Progenitor cell of endocrine pancreas (in vitro differentiated cells): ENCODE measurements at places on chromosomes 12 and 14. TPM values are rescaled to one million over a fixed set of nuclear protein-coding genes. Genes with fewer than 3 reads are reported as not detected.
A peak's percentile ranks its signal among the peaks of the same experiment; 100 is the strongest.

- no peak overlapping the region for H3K27ac ChIP-seq
- no peaks in the 10 kb centered on the region for H3K4me1 ChIP-seq
- DNase-seq = no peak
- H3K4me3 ChIP-seq = no peak overlapping the region
- no peaks in the 10 kb centered on the region for H3K27me3 ChIP-seq
Measured at GRCh38 chr12:61891632-61892031, 368.6 kb upstream of the USP15 start.

GRCh38 chr12:23686095-23686494 is 263.4 kb downstream of the SOX5 start:
- H3K27ac ChIP-seq = no peak overlapping the region
- no peak for DNase-seq
- no peaks in the 10 kb centered on the region for H3K36me3 ChIP-seq
- no peaks in the 10 kb centered on the region for H3K4me1 ChIP-seq
- H3K27me3 ChIP-seq = no peaks in the 10 kb centered on the region

DNA sequence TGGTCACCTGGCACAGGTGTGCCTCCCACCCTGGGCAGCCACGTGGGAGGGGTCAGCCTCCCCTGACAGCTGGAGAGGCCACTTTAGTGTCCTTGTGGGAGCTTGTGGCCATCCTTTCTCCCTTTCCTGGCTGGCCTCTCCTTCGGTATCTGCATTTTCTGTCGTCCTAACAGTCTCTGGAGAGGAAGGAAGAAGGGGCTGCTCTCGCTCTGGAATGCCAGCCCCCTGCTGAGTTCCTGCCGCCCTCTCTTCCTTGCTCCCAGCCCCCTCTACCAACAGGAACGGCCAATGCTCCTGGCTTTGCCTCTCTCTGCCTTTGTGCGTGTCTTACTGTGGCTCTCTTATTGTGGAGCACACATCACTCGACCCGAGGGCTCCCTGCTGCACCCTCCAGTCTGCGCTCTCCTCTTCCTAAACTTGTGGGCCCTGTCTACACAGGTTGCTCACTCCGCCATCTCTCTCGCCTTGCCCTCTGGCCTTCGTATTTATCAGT is 70.8 kb downstream of the FBXL14 start:
- H3K27ac ChIP-seq = no peak overlapping the region
- H3K4me3 ChIP-seq = no peak overlapping the region
- peaks cover 47% of the 10 kb centered on the region for H3K27me3 ChIP-seq
- H3K4me1 ChIP-seq = peaks cover 11% of the 10 kb centered on the region
- DNase-seq = no peak

DNA sequence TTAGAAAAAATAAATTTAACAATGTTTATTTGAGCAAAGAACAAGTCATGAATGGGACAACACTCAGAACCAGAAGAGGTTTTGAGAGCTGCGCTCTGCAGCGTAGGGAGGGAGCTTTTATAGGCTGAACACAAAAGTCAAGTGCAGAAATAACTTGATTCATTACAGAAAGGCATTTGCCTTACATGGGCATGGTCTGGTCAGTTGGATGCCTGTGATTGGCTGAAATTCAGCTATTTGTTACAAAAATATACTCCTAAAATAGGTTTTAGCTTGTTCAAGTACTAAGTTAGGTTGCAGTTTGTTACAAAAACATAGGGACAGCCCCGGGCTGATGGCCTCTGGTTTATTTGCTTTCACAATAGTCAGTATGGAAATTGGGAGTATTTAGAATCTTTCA is 118.0 kb downstream of the NUAK1 start:
- H3K36me3 ChIP-seq = no peaks in the 10 kb centered on the region
- H3K27ac ChIP-seq = no peak overlapping the region
- H3K4me3 ChIP-seq = no peak overlapping the region

GRCh38 chr14:67513631-67514108 is 19.4 kb upstream of the PLEKHH1 start:
- H3K4me1 ChIP-seq = peaks cover 10% of the 10 kb centered on the region
- peak overlapping the region; percentile 76 for H3K4me3 ChIP-seq
- no peaks in the 10 kb centered on the region for H3K36me3 ChIP-seq
- peaks cover 38% of the 10 kb centered on the region for H3K27me3 ChIP-seq
- no peak for DNase-seq

DNA sequence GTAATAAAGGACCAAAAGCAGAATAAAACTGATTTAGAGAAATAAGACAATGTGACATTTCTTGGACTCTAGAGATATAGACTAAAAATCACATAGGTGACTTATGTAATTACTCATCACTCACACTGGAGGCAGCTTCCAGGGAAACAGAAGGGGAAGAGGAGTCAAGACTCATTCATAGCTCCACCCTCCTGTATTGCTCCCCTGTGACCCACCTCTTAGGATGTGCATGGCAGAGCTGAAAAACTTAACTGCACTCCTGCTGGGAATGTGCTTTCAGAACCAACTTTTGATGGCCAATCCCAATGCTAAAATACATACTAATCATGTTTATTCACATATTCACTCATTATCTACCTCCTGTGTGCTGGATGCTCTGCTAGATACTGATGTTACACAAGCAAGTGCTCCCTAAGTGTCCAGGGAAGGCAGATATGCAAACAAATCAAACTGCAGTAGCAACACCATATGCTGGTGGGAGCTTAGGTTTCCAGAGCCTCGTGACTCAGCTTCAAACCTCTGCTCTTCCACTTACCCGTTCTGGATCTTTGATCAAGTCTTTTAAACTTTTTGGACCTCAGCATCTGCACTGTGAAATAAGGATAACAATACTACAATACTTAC is 316.1 kb downstream of the GALC start:
- no peaks in the 10 kb centered on the region for H3K27me3 ChIP-seq
- no peaks in the 10 kb centered on the region for H3K36me3 ChIP-seq
- no peak for DNase-seq
- H3K4me1 ChIP-seq = no peaks in the 10 kb centered on the region
- H3K4me3 ChIP-seq = no peak overlapping the region

- peaks cover 3% of the 10 kb centered on the region for H3K4me1 ChIP-seq
- no peak for DNase-seq
- no peaks in the 10 kb centered on the region for H3K36me3 ChIP-seq
- H3K27me3 ChIP-seq = peaks cover 49% of the 10 kb centered on the region
- H3K4me3 ChIP-seq = no peak overlapping the region
Measured at GRCh38 chr12:5258926-5259325, 173.0 kb upstream of the NTF3 start.

GRCh38 chr12:95518944-95519343 is 32.3 kb downstream of the USP44 start:
- H3K27me3 ChIP-seq = no peaks in the 10 kb centered on the region
- no peak overlapping the region for H3K27ac ChIP-seq
- H3K4me3 ChIP-seq = no peak overlapping the region
- no peak for DNase-seq

DNA sequence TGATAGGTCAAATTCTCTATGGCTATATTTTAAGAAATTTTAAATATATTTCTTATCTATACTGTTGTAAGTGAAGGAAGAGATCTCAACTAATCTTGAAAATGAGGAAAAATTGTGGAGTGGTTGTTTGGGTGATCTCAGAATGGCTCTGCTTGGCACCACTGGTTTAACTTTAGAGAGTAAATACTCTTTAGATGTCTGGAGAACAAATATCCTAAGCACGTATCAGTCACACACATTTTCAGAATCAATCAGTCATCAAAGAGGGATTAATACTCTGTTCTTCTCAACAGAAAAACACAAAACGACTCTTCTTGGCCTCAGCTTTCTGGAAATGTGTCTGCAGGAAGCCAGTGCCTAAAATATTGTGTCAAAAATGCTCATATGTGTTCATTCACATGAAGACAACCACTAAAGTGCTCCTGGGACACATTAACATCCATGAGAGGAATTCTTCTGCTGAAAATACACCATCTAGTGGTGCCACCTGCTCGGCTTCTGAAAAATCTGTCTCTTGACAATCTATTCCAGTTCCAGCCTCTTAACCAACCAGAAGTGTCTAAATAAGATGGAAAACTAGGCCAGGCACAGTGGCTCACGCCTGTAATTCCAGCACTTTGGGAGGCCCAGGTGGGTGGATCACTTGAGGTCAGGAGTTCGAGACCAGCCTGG is 81.1 kb upstream of the CCDC198 start:
- no peak overlapping the region for H3K4me3 ChIP-seq
- no peaks in the 10 kb centered on the region for H3K36me3 ChIP-seq
- no peak overlapping the region for H3K27ac ChIP-seq
- no peak for DNase-seq
- H3K27me3 ChIP-seq = no peaks in the 10 kb centered on the region

GRCh38 chr12:56408799-56409417 is 40.3 kb downstream of the TIMELESS start:
- no peaks in the 10 kb centered on the region for H3K27me3 ChIP-seq
- no peak overlapping the region for H3K4me3 ChIP-seq
- DNase-seq = no peak
- no peak overlapping the region for H3K27ac ChIP-seq

GRCh38 chr12:68904351-68904962 is 28.5 kb downstream of the CPM start:
- DNase-seq = no peak
- H3K36me3 ChIP-seq = peaks cover 8% of the 10 kb centered on the region
- H3K27me3 ChIP-seq = no peaks in the 10 kb centered on the region
- H3K4me3 ChIP-seq = no peak overlapping the region

DNA sequence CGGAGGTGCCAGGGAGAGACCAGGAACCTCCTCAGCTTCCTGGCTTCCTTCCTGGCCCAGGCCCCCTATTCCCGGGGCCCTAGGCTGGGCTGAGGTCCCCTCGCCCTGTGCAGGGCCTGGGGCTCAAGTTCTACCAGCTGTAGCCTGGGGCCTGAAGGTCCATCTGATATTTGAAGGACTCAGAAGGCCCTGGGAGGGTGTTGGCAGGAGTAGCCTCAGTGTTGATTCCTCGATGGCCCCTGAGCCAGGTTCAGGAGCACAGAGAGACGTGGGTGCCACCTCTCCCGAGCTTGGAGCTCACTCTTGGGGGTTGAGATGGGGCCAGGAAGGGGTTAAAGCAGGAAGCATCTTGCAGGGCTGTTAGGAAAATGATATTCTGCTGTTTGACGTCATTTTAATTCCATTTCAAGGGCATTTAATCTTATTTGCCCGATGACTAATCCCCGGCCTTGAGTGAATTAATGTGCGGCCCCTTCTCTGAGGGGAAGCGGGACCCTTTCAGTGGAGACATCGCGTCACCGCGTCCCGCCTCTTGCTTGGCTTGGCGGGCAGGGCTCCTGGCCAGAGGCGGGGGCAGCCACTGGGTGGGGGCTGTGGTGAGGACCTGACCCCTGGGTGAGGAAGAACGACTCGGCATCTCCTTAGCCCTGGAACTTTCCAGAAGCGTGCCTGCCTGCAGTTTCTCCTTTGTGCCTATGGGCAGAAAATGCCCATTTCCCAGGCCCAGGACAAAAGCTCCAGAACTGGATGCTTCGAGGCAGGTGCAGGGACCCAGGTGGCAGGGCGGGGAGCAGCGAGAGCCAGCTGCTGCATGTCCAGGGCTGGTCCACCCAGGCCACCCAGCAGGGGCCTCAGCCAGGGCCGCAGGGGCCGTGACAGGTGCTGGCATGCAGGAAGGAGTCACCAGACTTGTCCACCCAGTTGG is 158.3 kb downstream of the KIF26A start:
- no peak overlapping the region for H3K27ac ChIP-seq
- H3K4me3 ChIP-seq = no peak overlapping the region
- peaks cover 27% of the 10 kb centered on the region for H3K27me3 ChIP-seq
- no peaks in the 10 kb centered on the region for H3K36me3 ChIP-seq
- DNase-seq = no peak

- H3K36me3 ChIP-seq = no peaks in the 10 kb centered on the region
- no peak overlapping the region for H3K4me3 ChIP-seq
- no peaks in the 10 kb centered on the region for H3K27me3 ChIP-seq
- DNase-seq = no peak
Measured at GRCh38 chr12:74483057-74483456, 54.6 kb upstream of the ATXN7L3B start.

DNA sequence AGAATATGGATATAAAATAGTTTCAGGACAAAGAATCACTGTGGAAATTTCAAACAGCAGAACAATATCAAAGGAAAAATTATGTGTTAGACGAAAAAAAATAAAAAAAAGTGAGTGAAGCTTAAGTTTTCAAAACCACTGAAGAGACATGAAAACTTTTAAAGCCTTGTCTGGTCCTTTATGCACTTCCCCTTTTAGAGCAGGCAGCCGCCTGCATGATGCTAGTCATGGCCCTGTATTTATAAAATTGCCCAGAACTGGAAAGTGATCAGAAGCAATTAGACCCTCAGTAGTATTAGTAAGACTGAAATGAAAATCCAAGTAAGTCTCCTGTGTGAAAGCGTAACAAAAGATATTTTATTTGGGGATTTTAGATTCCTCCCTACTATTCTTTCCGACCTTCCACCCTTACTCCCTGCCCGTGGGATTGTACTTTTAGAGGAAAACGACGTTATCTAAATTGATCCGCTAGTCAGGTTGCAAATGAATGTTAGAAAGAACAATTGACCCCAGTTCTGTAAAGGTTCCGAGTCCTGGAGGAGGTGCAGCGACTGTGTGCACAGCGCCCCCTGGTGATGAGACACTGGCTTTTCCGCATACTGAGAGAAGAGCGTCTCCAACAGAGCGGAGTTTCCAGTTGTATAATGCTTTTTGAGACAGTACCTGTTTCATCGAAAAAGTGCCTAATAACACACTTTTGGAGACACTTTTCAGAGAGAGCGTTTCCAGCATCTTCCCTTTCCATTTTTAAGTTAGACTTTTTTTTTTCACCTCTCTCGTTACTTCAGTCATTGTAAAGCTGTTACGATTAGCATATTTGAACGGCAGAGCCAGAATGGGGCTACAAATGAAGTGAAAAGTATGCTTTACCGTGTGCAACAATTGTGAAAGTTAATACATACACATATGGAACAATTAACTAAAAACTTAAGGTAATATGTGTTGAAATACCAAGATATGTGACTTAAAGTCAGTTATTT is 12.4 kb downstream of the MGST1 start:
- H3K36me3 ChIP-seq = peaks cover 64% of the 10 kb centered on the region
- no peak overlapping the region for H3K27ac ChIP-seq
- no peak overlapping the region for H3K4me3 ChIP-seq
- peaks cover 2% of the 10 kb centered on the region for H3K4me1 ChIP-seq

The SPTB gene
- 1.1 and 1.7 TPM in 2 replicates for total RNA-seq

The SPTLC2 gene
- 53.6 and 54.2 TPM in 2 replicates for total RNA-seq

The LRRC9 gene
- total RNA-seq = 3.2 and 3.7 TPM in 2 replicates

The ARG2 gene
- total RNA-seq = 25.1 and 30.1 TPM in 2 replicates
